ENCODE measurements at places on chromosomes 6 and 20. TPM values are rescaled to one million over a fixed set of nuclear protein-coding genes. Genes with fewer than 3 reads are reported as not detected.

- H3K27ac ChIP-seq: no peak overlapping the region
- DNase-seq: no peak
- H3K4me3 ChIP-seq: no peak overlapping the region
- peaks cover 7% of the 10 kb centered on the region for H3K4me1 ChIP-seq
These were observed 186.0 kb upstream of the POU3F2 start for GRCh38 chr6:98648211-98648914.

- H3K36me3 ChIP-seq: no peaks in the 10 kb centered on the region
- H3K4me3 ChIP-seq: no peak overlapping the region
- H3K4me1 ChIP-seq: no peaks in the 10 kb centered on the region
- no peak overlapping the region for H3K27ac ChIP-seq
- no peaks in the 10 kb centered on the region for H3K27me3 ChIP-seq
These were observed 163.4 kb upstream of the CEP162 start for GRCh38 chr6:84390851-84391250.

- no peaks in the 10 kb centered on the region for H3K27me3 ChIP-seq
- no peak overlapping the region for H3K27ac ChIP-seq
- H3K36me3 ChIP-seq: no peaks in the 10 kb centered on the region
- no peaks in the 10 kb centered on the region for H3K4me1 ChIP-seq
- H3K4me3 ChIP-seq: no peak overlapping the region
These were observed 489.5 kb upstream of the CITED2 start for GRCh38 chr6:139863964-139864363.

DNA sequence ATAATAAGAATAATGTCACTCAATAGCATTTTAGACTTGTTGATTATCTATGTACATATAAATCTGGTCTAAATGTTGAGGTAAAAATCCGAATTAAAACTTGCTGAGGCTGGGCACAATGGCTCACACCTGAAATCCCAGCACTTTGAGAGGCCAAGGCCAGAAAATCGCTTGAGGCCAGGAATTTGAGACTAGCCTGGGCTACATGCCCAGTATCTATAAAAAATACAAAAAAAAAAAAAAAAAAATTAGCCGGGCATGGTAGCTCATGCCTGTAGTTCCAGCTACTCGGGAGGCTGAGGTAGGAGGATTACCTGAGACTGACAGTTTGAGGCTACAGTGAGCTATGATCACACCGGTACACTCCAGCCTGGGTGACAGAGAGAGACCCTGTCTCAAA lies 34.2 kb upstream of the SUPT3H start:
- no peaks in the 10 kb centered on the region for H3K36me3 ChIP-seq
- H3K27ac ChIP-seq: no peak overlapping the region
- DNase-seq: no peak
- no peak overlapping the region for H3K4me3 ChIP-seq

DNA sequence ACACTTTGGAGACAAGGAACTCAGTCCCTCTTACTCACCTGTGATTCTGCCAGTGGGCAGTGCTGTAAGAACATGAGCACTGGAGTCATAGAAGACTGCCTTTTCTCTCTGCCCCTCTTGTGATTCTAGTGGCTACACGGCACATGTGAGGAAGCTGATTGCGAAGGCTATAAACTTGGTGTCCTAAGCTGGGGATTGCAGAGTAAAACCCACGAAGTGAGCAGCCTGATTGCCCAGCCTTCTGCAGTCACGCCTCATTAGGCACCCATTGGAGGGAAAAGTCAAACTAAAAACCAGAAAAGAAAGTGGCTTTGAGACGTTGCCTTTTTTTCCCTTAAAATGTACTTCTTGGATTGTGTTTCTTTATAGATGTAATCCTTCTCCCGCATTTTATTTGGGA lies 748.4 kb upstream of the CHD6 start:
- H3K4me3 ChIP-seq: no peak overlapping the region
- no peaks in the 10 kb centered on the region for H3K4me1 ChIP-seq
- H3K36me3 ChIP-seq: no peaks in the 10 kb centered on the region
- H3K27ac ChIP-seq: no peak overlapping the region

Gene NR2E1
- not detected for total RNA-seq

Gene MOXD1
- total RNA-seq: 2.5 TPM

Gene SLC17A1
- total RNA-seq: not detected

Gene HLA-DOB
- 0.20 TPM for total RNA-seq

Gene ADTRP
- total RNA-seq: not detected

Gene RAB44
- total RNA-seq: not detected
